ENCODE measurements at places on chromosomes 6 and 20.
A peak's percentile ranks its signal among the peaks of the same experiment; 100 is the strongest.

DNA sequence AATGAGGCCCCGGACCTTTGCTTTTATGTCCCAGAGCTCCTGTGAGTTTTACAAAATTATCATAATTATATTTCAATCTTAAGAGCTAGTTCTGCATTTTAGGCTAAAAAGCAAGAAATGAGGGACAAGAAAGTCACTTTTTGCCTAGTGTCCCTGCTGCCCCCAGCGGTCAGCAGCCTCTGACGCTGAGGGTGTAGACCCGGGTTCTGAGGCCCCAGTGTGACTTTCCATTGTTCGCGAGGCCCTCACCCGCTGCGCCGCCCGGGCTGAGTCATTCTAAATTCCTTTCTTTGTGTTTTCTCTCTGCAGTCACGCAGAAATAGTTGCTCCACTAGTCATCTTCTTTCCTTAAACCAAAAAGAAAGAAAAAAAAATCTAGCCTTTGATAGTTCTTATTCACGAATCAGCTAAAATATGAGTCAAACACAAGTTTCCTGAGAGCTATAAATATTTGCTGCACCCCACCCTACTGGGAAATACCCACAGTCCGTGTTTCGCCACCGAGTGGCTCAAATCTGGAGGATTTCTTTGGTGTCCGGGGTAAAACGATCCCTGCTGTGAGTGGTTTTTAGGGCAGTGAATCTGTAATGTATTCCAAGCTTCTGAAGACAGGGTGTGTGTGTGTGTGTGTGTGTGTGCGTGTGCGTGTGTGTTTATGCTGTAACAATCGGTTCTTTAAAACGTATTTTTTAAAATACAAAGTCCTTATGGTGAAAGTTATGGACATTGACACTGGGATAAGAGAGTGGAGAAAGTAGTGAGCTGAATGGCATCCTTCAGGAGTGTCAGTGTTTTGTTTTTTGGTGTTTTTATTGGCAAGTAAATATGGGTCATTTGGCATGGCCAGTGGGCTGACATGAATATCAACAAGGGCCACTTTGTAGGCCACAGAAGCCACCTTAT is 59.7 kb upstream of the EEF1A1 start:
- DNase-seq: peak; percentile 68

DNA sequence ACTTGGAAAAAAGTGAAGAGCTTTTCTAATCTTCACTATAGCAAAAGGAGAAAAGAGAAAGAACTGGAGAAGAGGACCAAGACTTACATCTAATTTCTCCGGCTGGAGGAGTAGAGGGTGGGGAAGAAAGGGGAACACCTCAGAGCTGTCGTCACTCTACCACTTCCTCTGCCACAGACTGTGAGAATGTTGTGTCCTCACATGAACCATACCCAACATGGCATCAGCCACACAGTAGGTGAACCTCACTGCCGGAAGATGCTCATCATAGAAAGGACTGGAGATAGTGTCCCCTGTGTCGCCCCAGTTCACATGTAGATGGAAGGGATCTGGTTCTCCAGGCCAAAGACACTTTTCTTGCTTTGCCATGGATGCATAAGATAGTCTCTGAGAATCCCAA is 604.4 kb upstream of the NOX3 start:
- no peak for DNase-seq

GRCh38 chr6:157791450-157791849 is 31.6 kb upstream of the SNX9 start:
- no peak for DNase-seq

DNA sequence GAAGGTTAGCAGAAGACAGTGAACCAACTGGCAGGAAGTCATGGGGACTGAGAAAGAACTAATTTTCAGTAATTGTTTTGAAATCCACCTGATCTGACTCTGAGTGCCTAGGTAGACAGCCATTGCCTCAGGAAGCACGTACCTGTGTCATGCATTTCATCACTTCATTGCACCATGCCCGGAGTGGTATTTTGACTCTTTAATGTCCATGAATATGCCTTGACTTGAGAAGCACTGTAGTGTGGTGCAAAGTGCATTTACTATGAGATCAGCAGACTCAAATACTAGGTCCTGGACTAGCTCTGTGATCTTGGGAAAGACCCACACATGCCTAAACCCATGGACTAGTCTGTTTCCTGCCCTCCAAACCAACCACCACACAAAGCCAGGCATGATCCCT is 370.9 kb upstream of the MARCKS start:
- DNase-seq: no peak

GRCh38 chr20:63230800-63231268 is 4.9 kb upstream of the BIRC7 start:
- DNase-seq: no peak

DNA sequence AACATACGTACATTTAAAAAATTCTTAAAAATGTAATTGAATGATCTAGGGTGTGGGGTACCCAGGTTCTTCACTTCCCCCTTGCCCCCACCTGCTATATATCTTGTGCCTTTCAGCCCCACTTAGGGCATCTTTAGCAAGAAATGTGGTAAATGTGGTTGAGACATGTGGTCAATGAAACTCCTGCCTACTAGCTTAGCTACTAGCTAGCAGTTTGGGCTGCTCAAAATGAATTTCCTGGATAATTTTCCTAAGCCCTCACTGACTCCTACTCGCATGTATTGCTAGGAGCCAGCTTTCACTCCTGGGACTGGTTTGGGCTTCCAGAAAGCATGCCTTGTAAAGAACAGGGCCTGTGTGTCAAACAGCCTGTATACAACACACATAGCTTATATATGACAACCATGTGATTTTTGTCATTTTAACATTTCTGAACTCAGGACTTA is 257.3 kb downstream of the ATXN1 start:
- peak; percentile 56 for DNase-seq

DNA sequence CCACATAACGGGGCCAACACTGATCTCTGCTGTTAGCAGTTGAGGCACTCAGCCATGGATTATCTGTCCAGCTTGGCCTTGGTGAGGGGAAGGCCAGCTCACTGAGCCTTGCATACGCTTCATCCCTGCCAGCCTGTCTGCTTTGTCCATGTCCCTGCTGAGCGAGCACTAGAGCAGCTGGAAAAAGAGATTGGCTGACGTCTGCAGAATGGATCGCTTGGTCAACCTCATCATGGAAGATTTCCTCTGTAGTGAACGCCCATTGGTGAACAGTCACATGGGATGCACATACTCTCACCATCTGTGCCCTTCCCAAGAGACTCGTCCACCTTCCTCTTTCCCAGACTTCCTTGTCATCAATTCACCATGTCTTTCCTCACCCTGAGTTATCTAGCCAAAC is 26.9 kb downstream of the MUC22 start:
- no peak for DNase-seq

DNA sequence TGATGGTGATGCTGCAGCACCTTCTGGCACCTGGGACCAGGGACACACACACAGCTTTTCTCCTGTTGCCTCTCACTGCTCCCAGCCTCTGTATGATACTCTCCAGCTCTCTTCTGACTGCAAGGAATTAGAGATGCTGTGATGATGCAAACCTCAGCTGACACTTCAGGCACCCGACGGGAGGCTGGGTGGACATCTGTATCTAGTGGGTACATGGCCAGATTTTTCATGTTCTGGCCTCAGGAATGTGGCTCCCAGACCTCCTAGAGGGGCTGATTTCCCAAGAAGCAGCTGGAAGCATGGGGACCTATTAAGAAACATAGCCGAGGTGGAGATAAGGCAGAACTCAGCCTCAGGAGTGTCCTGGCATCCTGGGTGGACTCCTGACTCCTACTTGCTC is 6.8 kb upstream of the EPB41L1 start:
- no peak for DNase-seq

DNA sequence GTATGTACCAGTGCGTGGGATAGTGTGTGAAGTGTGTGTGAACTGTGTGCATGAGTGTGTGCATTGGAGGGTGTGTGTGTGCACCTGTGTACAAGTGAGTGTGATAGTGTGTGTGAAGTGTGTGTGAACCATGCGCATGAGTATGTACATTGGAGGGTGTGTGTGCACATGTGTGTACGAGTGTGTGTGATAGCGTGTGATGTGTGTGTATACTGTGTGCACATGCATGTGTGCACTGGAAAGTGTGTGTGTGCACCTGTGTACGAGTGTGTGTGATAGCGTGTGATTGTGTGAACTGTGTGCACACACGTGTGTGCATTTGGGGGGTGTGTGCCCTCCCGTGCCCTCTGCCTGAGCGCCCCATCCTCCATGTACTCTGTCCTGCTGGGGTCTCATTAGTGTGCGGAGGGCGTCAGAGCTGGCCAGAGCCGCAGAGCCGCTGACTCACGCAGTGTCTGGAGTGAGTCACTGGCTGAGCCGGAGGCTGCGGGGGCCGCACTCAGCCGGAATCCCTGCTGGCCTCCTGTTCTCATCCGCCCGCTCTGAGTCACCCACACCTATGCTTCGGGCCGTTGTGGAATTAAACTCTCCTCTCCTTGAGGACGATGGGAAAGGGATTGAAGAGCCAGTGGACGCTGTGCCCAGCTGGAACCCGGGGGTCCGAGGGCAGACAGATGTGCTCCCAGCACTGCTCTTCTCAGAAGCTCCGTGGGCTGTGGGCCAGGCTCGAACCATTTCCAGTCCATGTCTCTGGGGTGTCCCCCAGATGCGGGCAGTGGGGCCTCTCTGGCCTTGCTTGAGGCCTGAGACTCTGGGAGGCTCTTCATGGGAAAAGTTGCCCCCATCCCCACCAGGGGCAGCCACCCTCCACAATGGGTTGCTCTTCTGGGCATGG is 27.3 kb upstream of the STX16 start:
- no peak for DNase-seq

- DNase-seq: no peak
Observed at GRCh38 chr6:161745594-161746141, 471.8 kb upstream of the AGPAT4 start.

- DNase-seq: no peak
Observed at GRCh38 chr6:17741507-17741906, 34.8 kb upstream of the NUP153 start.

DNA sequence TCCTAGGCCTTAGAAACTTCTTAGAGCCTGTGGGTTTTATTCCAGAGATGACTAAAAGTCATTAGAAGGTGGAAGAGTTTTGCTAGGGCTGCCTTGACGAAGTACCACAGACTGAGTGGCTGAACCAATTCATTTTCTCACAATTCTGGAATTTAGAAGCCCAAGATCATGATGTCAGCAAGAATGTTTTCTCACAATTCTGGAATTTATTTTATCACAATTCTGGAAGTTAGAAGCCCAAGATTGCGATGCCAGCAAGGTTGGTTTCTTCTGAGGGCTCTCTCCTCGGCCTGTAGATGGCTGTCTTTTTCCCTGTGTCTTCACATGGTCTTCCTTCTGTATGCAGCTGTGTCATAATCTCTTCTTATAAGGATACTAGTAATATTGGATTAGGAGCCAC is 672.9 kb upstream of the MARCKS start:
- no peak for DNase-seq

DNA sequence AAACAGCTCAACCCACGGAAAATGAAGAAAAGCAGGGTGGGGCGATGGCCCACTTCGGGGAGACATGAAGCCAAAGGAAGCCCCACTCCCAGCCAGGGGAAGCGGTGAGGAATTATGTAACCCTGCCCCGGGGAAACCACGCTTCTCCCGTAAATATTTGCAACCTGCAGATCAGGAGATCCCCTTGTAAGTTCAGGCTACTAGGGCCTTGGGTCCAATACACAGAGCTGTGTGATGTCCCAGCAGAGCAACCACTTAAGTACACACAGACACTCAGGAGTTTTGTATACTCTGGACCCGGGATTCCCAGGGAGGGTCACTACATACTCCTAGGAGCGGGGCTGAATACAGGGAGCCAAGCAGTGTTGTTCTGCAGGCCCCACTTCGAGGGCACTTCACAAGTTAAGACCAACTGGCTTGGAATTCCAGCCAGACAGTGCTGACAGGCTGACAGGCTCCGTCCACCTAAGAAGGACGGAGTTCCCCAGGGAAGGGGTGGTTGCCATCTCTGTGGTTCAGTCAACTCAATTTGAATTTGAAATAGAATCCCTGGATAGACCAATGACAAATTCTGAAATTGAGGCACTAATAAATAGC is 301.4 kb upstream of the THEMIS start:
- no peak for DNase-seq

DNA sequence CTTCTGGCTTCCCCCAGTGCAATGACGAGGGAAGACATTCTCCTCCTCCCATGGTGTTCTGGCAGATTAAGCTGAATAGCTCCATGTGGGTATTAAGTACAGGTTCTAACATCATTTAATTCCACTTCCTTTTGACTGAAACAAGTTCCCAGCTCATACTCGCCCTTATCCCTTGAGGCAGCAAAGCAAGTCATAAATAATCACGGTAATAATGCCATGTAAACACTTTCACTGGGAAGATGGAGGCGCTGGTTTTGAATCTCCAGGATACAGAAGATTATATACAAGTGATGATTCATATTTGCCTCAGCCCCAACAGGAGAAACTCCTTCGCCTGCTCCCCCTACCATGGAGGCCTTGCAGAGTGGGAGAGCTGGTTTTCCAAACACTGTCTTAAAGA is 141.3 kb downstream of the PXDC1 start:
- DNase-seq: no peak

- peak; percentile 15 for DNase-seq
Observed at GRCh38 chr6:135008072-135008940, 46.3 kb downstream of the HBS1L start.

GRCh38 chr20:49741977-49742376 is 28.3 kb upstream of the B4GALT5 start:
- DNase-seq: no peak

GRCh38 chr6:168060521-168060931 is 18.5 kb downstream of the FRMD1 start:
- no peak for DNase-seq

GRCh38 chr6:166400181-166400580 is 17.4 kb upstream of the MPC1 start:
- DNase-seq: no peak

DNA sequence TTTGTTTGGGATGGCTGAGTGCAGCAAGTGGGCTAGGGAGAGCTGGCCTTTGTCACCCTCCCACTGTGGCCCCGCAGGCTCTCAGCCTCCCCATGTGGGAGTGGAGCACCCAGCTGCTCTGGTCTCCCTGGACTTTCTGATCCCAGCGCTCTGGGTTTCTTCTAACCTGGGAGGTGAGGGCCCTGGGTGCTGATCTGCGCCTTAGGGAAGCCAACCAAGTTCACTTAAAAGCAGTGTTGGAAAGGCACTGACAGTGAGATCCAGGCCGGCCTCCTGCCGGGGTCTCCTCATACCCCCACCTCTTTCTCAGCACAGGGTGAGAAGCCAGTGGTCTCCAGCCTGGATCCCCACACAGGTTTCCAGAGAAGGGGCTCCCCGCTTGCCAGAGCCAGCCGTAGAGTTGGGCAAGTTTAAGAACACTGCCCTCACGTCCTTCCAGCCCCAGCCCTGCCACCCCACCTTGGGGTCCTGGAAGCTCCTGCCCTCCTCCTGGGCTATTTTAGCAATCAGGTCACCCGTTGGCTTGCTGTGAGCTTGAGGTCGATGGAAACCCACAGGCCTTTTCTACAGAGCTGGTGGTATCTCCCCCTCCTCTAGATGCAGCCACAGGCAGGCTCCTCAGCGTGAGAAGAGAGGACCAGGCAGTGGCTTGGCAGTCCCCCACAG is 9.6 kb downstream of the C20orf203 start:
- no peak for DNase-seq
